ENCODE measurements at places on chromosomes 13 and 19.

DNA sequence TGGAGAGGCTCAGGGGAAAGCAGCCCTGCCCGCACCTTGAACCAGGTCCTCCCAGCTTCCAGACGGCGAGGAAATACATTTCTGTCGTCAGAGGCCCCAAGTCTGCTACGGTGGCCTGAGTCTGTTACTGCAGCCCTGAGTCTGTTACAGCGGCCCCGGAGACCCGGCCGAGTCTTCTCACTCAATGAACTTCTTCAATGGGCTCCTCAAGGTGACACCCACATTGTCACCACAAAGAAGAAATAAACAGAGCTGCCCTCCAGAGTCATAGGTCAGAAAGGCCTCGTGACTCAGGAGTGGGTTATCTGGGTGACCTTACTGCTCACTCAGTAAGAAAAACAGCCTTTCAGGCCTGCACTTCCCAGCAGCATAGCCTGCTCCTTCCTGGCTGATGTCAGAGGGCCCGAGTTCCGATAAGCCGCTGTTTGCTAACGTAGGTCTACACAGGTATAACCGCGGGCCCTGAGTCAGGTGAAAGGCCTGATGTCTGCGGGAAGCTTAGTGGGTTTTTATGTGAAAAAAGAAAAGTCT lies 66.9 kb upstream of the TM9SF2 start:
- DNase-seq: no peak

- peak; percentile 69 for DNase-seq
Observed at GRCh38 chr13:108961542-108962125, 332.2 kb downstream of the MYO16 start.

GRCh38 chr13:80529734-80530133 lies 188.8 kb upstream of the SPRY2 start:
- DNase-seq: no peak

- no peak for DNase-seq
Observed at GRCh38 chr19:28322491-28322890, 890.5 kb downstream of the UQCRFS1 start.

DNA sequence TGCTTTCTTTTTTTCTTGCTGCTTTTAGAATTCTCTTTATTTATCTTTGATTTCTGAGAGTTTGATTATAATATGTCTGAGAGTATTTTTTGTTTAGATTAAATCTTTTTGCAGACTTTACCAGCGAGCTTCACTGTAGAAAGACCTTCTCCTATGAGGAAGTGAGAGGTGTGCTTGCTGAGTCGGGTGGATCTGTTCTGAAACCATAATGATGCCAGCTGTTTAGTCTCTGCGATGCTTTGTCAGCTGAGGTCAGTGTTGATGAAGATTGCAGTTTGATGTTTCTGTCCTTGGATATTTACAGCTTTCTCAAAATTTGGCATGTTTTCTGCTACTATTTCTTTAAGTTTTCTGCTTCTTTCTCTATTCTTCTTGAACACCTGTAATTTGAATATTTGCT lies 309.1 kb upstream of the SLITRK6 start:
- no peak for DNase-seq

GRCh38 chr13:89375839-89376238 lies 1704.7 kb downstream of the SLITRK5 start:
- DNase-seq: peak; percentile 46

- DNase-seq: no peak
Observed at GRCh38 chr13:77033717-77034302, 6.9 kb upstream of the FBXL3 start.

- DNase-seq: no peak
Observed at GRCh38 chr19:12783849-12784393, 7.4 kb upstream of the JUNB start.

- DNase-seq: no peak
Observed at GRCh38 chr13:86856991-86857390, 814.2 kb upstream of the SLITRK5 start.

DNA sequence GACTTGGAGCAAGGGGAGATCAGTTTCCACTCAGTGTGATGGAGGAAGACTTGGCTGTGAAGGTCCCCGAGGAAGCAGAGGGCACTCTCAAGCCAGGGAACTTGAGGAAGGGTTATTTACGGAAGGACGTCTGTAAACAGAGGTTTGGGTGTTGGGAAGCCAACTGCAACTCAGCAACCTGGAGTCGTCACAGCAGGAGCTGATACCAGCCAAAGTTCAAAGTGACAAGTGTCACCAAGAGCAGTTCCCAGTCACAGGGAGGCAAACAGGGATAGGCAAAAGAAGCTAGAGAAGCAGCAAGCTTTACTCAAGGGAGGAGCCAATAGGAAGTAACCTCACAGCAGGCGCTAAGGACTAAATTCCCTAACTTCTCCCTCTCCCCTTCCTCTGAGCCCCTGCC lies 205.5 kb downstream of the EFNB2 start:
- no peak for DNase-seq

DNA sequence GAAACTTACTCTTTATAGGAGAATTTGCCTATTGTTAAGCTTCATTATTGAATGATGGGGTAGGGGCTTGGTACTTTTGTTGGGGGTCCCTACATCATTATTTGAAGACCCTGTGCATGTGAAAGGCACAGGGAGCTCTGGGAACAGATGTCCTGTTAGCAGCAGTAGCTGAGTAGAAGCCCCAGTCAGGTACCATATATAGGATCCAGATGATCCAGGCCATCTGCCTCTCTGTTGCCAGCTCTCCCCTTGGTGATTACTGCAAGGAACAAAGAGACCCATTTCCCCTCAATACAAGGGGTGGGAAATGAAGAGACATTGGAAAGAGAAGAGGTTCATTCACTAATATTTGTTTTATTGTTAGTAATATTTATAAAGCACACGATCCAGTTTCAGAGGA lies 4.4 kb upstream of the MTMR6 start:
- DNase-seq: no peak

- no peak for DNase-seq
Observed at GRCh38 chr19:21850656-21851255, 14.8 kb upstream of the ZNF43 start.

DNA sequence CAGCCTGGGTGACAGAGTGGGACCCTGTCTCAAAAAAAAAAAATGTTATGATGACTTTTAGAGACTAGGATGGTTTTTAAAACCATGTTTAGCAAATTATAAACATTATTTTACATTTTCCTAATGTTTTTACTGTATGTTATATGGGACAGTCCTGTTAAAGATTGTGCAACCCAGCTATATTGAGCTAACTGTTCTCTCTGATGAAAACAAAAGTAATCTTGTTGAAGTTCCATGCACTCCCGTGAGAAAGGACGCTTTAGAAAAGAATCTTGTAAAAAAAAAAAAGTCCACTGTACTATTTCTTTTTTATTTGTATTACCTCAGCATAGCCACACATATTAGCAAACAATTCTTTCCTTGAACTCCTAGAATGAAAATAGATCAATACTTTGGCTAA lies 451.2 kb downstream of the DCT start:
- DNase-seq: no peak

DNA sequence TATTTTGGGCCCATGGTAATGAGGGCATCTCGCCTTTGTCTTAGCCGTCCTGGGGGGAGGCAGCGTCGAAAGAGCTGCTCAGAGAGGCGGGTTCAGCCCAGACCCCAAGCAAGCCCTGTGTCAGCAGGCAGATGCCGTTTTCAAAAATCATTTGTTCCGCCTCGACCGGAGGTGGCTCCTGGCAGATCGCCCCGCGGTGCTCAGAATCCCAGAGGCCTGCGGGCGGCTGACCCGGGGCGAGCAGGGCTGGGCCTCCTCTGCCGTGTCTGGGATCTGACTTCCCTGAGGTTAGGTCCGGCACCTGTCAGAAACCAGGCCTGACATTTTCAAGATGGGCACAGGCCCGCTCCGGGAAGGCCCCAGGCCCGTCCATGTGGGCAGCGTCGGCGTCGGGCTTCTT lies 36.1 kb downstream of the CRTC1 start:
- no peak for DNase-seq

- peak; percentile 16 for DNase-seq
Observed at GRCh38 chr19:18839465-18840287, 7.9 kb downstream of the UPF1 start.

- DNase-seq: no peak
Observed at GRCh38 chr19:10682397-10683063, 18.7 kb upstream of the QTRT1 start.

GRCh38 chr13:29105779-29106178 lies 285.6 kb downstream of the MTUS2 start:
- no peak for DNase-seq

GRCh38 chr19:18284712-18285360 lies 3.4 kb upstream of the JUND start:
- no peak for DNase-seq

- no peak for DNase-seq
Observed at GRCh38 chr13:45468635-45469034, 3.9 kb downstream of the COG3 start.

DNA sequence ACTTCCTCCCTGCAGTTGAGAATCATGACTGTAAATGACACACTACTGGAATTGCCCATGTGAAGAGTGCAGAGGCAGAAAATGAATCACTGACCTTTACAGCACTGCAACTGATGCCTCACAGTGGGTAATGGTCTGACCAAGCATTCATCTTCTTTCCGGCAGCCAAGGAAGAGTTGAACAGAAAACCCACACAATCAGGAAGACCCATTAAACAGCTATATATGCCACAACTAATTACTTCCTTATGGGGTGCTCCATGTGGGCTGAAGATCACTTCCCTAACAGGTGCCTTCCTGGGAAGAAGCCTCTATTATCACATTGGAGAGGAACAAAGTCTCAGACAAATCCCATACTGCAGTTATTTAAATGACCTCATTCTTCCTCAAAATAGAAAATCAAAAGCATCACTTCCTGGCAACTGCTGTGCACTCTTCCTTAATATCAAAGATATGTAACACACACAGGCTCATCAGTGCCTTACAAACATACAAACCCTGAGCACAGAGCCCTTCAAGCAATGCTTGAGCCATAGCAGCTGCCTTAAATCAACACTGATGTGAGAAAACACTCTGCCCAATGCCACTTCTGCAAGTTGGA lies 45.8 kb downstream of the RUBCNL start:
- peak; percentile 70 for DNase-seq
